Right lung (tissue), 10 donors: ENCODE measurements at places on chromosomes 12 and 14.

GRCh38 chr12:32702473-32702872, 23.4 kb downstream of the DNM1L start:
- DNase-seq = no peak

DNA sequence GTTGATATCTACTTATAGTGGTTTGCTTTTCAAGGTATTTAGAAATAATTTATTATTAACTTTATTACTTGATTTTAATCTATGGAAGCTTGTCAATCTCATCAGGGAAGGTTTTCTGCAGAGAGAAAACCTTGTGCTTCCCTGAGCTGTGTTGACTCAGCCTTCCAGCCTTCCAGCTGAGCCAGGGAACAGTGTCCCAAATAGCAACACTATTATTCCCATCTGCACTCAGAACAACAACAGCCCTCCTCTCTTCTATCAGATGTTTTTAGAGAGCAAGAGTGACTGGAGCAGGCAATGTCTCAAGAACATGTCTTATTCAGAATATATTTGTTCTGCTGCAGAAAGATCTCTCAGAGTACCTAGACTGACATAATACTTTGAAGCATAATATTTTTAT, 389.9 kb upstream of the GARIN6 start:
- no peak for DNase-seq

DNA sequence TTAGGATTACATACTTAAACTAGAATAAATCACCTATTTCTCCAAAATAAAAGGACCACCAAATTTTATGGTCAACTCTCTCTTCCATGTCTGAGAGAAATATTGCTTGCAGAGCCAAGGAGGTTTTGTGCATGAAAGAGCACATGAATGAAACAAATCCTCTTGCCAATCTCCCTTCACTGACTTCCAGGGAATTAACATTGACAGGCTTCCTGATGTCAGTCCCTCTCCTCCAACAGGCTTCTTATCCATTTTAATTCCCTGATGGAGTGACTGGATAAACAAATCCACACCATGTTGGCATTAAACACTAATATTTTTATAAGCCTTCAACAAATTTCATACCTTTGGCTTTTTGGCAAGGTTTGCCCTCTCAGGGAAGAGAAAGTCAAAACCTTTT, 45.3 kb upstream of the CNTN1 start:
- no peak for DNase-seq

DNA sequence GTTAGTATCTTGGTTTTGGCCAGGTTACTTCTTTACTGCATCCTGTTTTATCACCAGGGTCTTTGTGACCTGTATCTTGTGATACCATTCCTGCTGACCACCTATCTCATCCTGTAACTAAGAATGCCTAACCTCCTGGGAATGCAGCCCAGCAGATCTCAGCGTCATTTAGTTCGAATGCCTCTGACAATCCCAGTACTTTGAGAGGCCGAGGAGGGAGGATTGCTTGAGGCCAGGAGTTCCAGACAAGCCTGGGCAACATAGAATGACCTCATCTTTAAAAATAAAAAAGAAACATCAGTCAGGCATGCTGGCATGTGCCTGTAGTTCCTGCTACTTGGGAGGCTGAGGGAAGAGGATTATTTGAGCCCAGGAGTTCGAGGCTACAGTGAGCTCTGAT, 206.5 kb downstream of the SUDS3 start:
- no peak for DNase-seq

DNA sequence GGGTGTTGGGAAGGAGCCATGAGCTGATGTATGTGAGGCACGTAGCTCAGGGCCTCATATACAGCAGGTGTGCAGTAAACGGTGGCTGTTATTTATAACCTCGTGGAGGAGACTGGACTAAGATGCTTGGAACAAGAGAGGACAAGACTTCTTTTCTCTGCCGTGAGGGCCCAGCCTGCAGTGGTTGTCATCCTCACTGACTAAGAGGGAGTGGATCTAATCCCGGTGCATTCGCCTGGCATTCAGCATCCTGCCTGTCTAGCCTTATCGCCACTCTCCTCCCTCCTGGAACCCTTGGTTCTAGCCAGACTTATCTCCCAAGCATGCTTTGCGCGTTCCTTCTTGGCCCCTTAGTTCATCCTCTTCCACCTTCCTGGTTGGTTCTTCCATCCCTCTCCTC, 3.9 kb downstream of the TSPAN9 start:
- no peak for DNase-seq
